GM23338 (cell line): ENCODE measurements at places on chromosomes 3 and 15. TPM values are rescaled to one million over a fixed set of nuclear protein-coding genes. Genes with fewer than 3 reads are reported as not detected.

The RHCG gene
- total RNA-seq: 0.63 TPM in 1 of 2 replicates, not detected in the other

The C3orf18 gene
- 7.7 and 10.3 TPM in 2 replicates for total RNA-seq

GRCh38 chr3:72128921-72129320 lies 344.0 kb upstream of the PROK2 start:
- H3K27ac ChIP-seq: no peak overlapping the region
- no peaks in the 10 kb centered on the region for H3K27me3 ChIP-seq
- no peak overlapping the region for H3K4me3 ChIP-seq

DNA sequence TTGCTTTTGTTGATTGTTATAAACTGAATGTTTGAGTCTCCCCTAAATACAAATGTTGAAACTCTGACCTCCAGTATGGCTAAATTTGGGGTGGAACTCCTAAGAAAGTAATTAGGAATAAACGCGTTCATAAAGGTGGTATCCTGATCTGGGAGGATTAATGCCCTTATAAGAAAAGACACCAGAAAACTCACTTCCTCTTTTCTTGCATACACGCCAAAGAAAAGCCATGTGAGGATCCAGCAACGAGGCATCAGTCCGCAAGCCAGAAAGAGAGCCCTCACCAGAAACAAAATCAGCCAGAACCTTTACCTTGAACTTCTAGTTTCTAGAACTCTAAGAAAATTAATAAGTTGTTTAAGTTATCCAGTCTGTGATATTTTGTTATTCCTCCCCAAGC lies 37.4 kb upstream of the AZI2 start:
- H3K36me3 ChIP-seq: no peaks in the 10 kb centered on the region
- H3K27me3 ChIP-seq: no peaks in the 10 kb centered on the region

DNA sequence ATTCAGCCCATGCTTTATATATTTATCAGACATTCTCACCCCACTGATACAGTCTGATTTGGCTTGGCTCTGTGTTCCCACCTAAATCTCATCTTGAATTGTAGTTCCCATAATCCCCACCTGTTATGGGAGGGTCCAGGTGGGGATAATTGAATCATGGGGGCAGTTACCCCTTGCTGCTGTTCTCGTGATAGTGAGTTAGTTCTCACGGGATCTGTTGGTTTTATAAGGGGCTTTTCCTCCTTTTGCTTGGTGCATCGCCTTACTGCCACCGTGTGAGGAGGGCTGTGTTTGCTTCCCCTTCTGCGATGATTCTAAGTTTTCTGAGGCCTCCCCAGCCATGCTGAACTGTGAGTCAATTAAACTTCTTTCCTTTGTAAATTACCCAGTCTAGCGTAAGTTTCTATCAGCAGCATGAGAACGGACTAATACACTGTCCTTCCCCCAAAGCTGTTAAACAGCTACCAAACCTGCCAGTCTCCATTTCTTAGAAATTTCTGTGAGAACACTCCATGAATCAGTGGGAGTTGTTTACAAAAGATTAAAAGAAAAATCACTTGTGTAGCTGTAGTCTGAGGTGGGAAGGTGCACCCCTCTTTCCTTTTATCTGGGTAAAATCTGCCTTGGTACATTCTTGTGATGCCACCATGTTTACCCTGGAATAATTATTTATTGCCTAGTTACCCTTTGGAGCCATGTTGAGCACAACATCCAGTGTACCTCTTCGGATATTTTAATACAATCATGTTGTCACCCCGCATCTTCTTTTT lies 160.5 kb downstream of the THSD4 start:
- H3K27me3 ChIP-seq: no peaks in the 10 kb centered on the region
- H3K36me3 ChIP-seq: no peaks in the 10 kb centered on the region
- H3K4me1 ChIP-seq: peaks cover 4% of the 10 kb centered on the region
